HS-5 (cell line): ENCODE measurements at places on chromosomes 2 and 18.

DNA sequence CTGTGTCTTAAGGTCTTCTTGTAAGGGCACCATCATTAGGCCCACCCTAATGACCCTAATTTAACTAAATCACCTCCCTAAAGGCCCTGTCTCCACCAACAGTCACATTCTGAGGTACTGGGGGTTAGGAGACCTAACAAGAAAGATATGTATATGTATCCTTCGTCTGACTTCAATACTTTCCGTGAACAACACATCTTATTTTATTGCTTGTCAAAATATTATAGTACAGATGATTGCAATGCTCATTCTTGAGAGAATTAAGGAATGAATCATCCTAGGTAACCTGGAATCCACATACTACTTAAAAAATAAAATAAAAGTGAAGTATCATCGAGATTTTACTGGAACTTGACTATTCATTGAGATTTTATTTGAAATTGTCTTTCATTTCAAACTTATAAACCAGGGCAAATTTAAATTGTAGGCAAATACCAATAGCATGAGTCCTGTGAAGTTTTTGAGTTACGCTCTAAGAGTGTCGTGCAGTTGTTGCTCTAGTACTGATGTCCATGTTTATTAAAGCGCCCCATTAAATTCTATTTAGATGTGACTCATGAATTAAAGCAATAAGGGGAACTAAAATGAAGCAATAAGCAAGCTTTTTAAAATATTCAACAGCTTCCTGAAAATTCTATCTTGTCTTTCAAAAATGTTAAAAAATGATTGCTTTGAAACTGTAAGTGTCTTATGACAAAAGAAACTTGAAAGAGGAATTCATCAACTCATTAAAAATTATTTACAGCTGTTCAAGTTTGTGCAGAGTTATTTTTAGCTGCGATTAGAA, 40.0 kb downstream of the CCDC102B start:
- no peak for DNase-seq

DNA sequence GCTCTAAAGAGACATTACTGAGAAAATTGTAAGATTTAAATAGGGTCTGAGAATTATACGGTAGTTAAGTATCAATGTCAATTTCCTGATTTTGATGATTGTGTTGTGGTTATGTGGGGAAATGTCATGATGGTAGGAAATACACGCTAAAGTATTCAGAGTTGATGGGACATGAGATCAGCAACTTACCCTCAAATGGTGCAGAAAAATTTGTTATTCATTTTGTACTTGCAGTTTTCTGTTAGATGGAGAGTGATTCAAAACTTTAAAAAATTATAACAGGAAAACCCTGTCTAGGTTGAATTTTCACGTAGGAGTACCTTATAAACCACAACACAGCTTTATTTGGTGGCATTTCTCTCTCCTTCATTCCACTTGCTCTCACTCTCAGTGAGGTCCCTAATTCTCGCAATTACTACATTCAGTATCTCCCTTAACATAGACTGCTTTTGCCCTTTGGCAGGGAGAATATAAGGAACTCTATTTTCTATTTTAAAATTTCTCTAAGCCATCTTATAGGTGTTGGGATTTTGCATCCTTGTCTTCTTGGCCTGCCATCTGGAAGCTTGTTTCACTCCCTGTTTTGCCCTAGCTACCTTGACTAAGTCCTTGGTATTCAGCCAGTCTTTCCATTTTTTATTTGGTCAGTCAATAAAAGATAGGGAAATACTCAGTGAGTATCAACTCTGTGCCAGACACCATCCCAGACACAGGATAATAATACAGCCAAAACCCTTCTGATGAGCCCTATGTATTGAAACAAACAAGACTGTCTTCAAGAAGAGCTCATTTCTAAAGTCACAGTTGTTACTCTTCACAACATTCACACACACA, 550.6 kb upstream of the ACVR2A start:
- DNase-seq: no peak

- no peak for DNase-seq
Measured at GRCh38 chr2:236196366-236196765, 28.2 kb upstream of the GBX2 start.

GRCh38 chr2:74414881-74415761, 6.3 kb downstream of the C2orf81 start:
- no peak for DNase-seq

DNA sequence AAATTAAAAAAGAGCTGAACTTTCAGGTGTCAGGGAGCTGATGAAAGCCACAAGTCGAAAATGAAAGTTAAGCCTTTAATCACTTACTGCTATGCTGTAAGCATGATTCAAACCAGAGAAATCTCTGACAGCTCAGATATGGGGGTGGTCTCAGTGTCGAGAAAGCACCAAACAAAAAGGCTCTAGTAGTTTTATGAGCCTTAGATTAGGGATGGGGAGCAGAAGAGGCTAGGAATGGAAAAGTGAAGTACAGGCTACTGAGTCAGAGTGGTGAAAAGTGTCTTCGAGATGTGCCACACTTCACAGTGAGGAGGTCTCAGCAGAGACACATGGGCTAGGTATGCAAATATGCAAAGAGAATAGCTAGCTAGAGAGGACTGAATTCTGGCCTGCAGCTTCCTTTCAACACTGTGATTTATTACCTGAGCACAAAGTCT, 482.2 kb downstream of the SPAG16 start:
- no peak for DNase-seq

- no peak for DNase-seq
Measured at GRCh38 chr18:79570266-79571201, 109.1 kb upstream of the CTDP1 start.

DNA sequence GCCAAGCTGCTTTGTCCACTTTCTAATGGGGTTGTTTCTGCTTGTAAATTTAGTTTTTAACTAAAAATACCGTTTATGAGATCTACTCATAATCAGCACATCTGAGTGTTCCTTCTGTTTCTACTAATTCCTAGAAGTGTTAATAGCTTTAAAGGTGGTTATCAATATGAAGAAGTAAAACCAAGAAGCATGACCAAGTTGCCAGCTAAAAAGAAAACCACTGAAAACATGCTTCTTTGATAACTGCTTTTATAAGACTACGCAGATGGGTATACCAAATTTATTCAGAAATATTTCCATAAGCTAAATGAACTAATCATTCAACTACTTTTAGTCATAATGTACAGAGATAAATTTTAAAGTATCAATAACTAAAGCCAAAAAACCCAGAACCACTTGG, 101.8 kb downstream of the C2orf74 start:
- DNase-seq: no peak

- no peak for DNase-seq
Measured at GRCh38 chr2:9964334-9964980, 13.0 kb downstream of the GRHL1 start.

- DNase-seq: no peak
Measured at GRCh38 chr2:134412639-134412999, 158.7 kb downstream of the MGAT5 start.
